ENCODE measurements at places on chromosomes 7 and 10.

DNA sequence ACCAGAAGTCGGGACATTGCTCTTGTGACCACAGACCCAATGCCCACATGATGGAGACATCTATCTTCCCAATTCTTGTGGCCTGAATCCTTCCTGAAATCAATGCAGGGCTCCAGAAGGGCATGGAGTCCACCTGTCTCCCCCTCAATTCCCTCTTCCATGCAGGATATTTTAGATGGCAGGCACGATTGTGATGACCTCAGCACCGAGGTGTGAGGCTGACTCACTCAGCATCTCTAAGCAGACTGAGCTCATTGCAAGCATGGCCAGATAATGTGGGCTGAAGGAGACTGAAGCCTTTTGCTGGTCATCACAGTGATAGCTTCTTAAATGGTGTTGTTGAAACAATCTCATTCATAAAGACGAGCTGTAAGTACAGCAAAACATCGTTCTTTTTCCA is 374.9 kb upstream of the PODXL start:
- no peak overlapping the region for H3K27ac ChIP-seq
- no peaks in the 10 kb centered on the region for H3K36me3 ChIP-seq
- H3K27me3 ChIP-seq: no peaks in the 10 kb centered on the region
- H3K4me3 ChIP-seq: no peak overlapping the region
- H3K4me1 ChIP-seq: no peaks in the 10 kb centered on the region

GRCh38 chr7:108245523-108246226 is 115.5 kb upstream of the LAMB4 start:
- no peaks in the 10 kb centered on the region for H3K4me1 ChIP-seq
- H3K4me3 ChIP-seq: no peak overlapping the region
- no peak for DNase-seq
- H3K27ac ChIP-seq: no peak overlapping the region
- H3K36me3 ChIP-seq: no peaks in the 10 kb centered on the region
- no peaks in the 10 kb centered on the region for H3K27me3 ChIP-seq

DNA sequence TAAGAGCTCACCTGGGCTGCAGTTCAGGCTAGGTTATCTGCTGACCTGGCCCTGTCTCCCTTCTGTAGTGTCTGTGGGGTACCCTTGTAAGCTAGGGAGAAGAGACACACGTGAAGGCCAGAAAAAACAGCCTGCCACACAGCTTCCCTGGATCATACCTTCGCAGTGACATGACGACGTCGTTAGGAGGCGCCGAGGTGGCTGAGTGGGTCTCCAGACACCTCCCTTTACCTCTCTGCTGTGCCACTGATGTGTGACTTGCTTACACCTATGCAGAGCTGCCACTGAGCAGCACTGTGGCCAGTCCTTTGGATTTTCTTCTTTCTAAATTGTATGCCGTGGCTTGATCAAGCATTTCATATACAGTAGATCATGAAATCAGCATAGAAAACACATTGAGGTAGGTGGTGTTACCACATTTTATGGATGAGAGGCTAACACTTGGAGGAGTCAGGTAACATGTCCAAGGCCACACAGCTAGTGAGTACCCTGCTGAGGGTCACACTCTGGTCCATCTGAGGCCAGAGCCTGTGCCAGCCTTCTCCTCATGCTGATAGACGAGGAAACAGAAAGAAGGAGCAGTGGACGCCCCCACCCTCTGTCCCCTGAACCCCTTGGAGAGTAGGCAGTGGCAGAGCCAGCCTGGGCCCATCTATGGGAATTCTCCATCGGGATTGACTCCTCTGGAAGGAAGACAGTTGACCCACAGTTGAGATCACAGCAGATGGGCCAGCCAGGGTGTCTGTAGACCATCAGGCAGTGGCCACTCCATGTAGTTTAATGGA is 23.1 kb downstream of the HTRA1 start:
- no peaks in the 10 kb centered on the region for H3K4me1 ChIP-seq
- no peaks in the 10 kb centered on the region for H3K27me3 ChIP-seq
- H3K36me3 ChIP-seq: no peaks in the 10 kb centered on the region
- H3K4me3 ChIP-seq: no peak overlapping the region
- DNase-seq: no peak
- H3K27ac ChIP-seq: no peak overlapping the region

- DNase-seq: no peak
- H3K36me3 ChIP-seq: no peaks in the 10 kb centered on the region
- H3K4me3 ChIP-seq: no peak overlapping the region
- H3K27ac ChIP-seq: no peak overlapping the region
- H3K4me1 ChIP-seq: peaks cover under 1% of the 10 kb centered on the region
These were observed 145.2 kb upstream of the ANK3 start for GRCh38 chr10:60534761-60535389.
